NCI-H510A treated with DMSO at 0.1 percent for 48 hours (cell line): ENCODE measurements at places on chromosomes 12 and 14.

DNA sequence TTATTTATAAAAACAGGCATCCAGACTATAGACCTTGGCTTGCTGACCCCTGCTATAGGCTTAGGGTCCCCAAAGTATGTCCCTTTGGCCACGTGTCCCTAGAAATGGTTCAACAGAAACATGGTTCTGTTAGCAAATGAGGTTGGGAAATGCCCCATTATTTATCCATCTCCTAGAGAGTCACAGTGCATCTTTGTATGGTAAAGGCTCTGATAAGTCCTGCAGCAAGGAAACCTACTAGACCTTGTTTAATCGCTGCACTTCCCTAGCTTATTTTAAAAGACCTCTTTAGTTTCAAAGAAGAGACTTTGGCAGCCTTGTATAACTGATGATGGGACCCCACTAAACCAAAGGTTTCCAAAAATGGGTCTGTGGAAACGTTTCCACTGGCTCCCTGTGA lies 471.5 kb downstream of the MED13L start:
- no peak for DNase-seq

DNA sequence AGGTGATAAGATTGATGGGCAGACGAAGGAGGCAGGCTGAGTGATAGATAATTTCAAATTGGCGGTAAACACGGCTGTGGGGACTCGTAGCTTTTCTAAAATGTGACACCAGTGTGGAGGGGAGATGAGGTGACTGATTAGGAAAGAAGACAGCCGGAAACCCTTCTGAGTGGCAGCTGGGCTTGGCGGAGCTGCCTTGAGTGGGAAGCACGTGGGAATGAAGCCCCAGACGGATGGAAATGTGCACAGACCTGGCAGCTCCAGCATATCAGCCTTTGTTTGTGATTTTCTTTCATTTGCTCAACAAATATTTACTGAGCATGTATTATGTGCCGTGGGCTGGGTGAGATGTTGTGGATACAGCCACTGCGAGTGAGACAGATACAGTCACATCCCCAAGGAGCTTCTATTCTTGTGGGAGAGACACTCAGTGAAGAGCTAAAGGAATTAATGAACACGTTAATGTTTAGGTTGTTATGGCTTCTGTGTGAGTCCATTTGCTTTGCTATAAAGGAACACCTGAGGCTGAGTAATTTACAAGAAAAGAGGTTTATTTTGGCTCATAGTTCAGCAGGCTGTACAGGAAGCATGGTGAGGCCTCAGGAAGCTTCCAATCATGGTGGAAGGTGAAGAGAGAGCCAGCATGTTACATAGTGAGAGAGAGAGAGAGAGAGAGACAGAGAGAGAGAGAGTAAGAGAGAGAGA lies 65.5 kb upstream of the LHX5 start:
- no peak for DNase-seq

DNA sequence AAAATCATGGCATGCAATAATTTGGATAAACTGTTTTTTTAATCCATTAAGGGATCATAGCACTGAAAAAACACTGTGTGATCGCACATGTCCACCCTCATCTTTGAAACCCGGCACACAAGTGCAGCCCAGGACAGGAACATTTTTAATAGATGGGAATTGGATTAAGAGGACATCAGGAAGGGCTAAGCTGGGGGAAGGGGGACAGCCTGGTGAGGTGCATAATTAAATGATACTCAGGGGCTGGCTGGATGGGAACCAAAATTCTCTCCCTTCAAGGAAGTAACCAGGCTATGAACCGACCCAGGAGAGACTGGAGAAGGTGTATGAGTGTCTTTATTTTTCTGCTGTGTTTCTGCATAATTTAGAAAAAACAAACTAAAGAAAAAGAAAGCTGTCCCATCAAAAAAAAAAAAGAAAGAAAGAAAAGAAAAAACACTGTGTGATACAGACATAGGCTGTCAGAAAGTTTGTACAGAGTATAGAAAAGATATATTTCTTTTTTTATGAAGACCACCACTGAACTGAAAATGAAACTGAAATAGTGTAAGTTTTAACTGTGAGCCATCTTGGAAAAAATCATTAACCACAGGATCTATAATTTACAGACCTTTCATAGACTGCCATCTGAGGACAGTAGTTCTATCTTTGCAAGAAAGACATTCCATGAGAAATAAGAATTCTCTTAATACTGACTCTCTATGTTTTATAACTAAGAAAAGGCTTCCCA lies 75.1 kb upstream of the SLC38A4 start:
- no peak for DNase-seq

DNA sequence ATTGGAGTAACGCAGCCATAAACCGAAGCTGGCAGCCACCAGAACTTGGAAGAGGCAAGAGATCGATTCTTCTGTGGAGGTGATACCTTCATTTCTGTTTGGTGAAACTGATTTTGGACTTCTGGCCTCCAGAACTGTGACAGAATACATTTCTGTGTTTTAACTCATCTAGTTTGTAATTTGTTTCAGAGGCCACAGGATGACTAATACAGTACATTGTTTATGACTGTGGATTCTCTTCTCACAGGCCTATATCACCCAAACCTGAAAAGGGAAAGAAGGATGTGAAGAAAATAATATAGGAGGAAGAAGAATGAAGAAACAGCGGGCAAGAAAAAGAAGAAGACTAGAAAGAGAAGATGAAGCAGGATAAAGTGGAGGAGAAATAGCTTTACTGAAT lies 263.8 kb upstream of the DIO2 start:
- no peak for DNase-seq

GRCh38 chr12:67582844-67583243 lies 65.7 kb upstream of the DYRK2 start:
- DNase-seq = no peak

DNA sequence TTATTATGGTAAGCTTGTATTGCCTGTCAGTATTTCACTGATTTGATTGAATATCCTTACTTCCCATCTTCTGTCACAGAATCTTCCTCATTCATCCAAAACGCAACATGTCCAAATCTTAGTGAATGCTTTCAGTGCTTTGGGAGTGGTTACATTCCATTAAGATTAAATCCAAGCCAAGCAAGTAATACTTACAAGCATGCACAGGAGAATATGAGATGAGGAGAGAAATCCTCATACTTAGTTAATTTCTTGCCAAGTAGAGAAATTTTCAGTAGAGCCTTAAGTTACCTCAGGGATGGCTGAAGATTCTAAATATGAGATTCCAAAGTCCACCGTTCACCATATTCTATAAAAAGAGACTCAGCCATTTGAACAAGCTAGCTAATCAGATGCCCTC lies 316.0 kb downstream of the RAD51B start:
- DNase-seq = no peak

- no peak for DNase-seq
Observed at GRCh38 chr14:69363055-69363454, 35.0 kb downstream of the ERH start.

DNA sequence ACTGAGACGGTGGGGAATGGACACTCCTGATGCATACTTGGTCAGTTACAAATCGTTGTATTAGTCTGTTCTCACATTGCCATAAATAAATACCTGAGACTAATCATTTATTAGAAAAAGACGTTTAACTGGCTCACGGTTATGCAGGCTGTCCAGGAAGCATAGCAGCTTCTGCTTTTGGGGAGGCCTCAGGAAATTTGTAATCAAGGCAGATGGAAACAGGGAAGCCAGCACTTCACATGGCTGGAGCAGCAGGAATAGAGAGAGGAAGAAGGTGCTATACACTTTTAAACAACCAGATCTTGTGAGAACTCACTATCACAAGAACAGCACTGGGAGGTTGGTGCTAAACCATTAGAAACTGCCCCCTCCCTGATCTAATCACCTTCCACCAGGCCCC lies 418.2 kb downstream of the FLRT2 start:
- DNase-seq = no peak

GRCh38 chr14:62722406-62722805 lies 322.9 kb downstream of the KCNH5 start:
- DNase-seq = no peak

DNA sequence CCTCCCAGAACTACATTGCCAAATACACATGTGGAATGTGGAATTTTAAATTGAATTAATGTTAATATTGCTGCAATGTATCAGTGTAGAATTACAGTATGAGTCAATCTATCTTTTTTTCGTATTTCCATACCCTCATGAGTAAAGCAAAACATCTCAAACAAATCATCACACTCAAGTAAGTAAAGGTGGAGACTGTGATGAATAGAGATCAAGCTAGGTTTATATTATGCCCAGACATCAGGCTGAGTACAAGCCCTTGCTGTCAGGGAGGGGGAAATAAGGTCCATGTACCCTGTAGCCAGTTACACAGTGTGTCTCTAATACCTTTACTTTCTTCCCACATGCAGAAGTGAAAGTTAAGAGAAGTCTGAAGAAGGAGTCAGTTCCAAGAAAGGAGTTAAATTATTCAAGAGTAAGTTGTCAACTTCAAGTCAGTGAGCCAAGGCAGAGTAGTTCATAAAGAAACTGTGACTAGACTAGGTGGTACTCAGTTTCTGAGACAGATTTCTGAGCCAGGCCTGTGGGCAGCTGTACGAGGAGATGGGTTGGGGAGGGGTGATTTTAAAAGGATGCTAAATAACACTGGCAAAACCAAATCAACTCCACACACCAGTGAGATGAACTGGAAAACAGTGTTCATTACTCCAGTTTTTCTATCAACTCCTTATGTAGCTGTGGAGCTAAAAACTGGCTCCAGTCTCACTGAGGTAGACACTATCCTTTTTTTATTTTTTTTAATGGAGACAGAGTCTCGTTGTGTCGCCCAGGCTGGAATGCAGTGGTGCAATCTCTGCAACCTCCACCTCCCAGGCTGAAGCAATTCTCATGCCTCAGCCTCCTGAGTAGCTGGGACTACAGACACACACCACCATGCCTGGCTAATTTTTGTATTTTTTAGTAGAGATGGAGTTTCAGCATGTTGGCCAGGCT lies 23.8 kb upstream of the STK38L start:
- DNase-seq = no peak

DNA sequence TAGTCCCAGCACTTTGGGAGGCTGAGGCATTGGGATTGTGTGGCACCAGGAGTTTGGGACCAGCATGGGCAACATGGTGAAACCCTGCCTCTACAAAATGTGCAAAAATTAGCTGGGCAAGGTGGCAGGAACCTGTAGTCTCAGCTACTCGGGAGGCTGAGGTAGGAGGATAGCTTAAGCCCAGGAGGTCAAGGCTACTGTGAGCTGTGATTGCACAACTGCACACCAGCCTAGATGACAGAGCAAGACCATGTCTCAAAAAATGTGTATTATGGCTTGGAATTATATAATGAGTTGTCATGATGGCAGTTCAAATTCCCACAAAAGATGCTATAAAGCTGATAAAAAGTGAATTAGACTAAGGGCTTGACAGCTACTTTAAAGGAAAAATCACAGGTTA lies 20.6 kb upstream of the TMPRSS12 start:
- no peak for DNase-seq

- no peak for DNase-seq
Observed at GRCh38 chr14:78469947-78470346, 299.8 kb downstream of the NRXN3 start.

DNA sequence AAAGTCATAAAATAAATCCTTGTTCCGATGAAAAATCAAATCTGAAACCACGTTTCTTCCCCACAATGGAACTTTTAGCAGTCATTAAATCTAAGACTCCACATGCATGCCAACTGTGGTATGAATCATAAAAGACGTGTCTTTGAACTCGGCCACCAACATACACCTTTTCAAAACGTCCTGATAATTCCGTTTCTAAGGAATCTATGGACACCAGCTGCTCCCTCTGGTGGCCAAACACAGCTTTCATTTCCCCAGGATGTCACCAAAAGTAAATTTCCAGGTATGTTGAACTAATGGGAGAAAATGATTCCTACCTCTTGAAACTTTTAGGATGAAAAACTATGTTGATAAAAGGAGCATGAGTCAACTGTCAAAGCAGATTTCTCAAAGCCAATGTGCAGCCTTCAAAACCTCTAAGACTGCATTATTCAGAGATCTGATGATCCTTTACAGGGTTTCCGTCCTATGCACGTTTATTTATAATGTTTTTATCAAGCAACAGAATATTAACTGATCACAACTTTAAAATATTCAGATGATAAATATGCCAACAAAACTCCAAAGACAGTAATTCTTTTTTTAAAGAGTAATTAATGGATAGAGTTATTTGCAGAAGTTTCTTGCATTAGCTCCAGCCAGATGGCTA lies 96.2 kb downstream of the CIT start:
- peak; percentile 84 for DNase-seq

DNA sequence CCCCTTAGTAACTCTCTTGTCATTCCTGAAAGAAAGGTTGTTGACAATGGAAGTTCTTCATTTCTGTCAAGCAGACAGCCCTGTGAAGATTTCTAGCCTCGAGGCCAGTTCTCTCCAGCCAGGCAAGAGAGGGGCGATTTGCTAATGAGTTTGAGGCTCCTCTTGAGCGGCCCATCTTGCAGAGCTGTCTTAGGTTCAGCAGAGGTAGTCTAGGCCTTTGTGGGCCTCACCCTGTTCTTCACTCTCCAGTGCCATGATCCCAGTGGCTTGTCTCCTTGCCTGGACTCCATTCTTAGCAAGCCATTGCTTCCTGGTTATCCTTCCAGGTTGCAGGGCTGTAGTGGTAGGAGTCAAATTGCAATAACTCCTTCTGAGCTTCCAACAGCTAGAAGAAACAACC lies 9.7 kb downstream of the TPH2 start:
- peak; percentile 42 for DNase-seq

DNA sequence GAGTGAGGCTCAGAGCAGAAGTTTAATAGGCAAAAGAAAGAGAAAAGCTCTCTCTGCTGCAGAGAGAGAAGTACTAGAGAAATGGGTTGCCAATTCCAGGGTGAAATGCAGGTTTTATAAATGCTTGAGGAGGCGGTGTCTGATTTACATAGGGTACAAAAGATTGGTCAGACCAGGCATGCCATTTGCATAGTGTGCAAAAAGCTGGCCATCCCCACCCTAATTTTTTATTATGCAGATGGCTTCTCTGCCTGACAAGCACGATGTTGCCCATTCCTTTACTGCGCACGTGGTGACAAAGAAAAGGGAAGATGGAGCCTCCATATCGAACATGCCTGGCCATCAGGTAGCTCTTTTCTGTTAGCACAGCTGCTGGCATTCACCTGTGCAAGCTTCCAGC lies 209.3 kb upstream of the PPFIA2 start:
- DNase-seq = no peak

GRCh38 chr12:25424211-25424731 lies 128.8 kb downstream of the LMNTD1 start:
- DNase-seq = no peak

- no peak for DNase-seq
Observed at GRCh38 chr12:57128519-57129247, 400 bp downstream of the LRP1 start.

- no peak for DNase-seq
Observed at GRCh38 chr12:49692851-49693250, 14.4 kb downstream of the FMNL3 start.
